SK-N-SH (cell line): ENCODE measurements at places on chromosomes 4 and X. TPM values are rescaled to one million over a fixed set of nuclear protein-coding genes. Genes with fewer than 3 reads are reported as not detected.

Gene GLRB
- 7.6 and 11.5 TPM in 2 replicates for polyA plus RNA-seq

Gene ASMT
- 0.26 TPM in 1 of 2 replicates, not detected in the other for polyA plus RNA-seq

Gene TMEM184C
- 17.5 and 22.8 TPM in 2 replicates for polyA plus RNA-seq

Gene MAGEB10
- not detected in 2 replicates for polyA plus RNA-seq

Gene SSX4B
- polyA plus RNA-seq = not detected in 2 replicates

Gene KCNE5
- 0.16 and 0.21 TPM in 2 replicates for polyA plus RNA-seq

Gene ARSD
- polyA plus RNA-seq = 19.8 and 20.0 TPM in 2 replicates

Gene TMEM150C
- polyA plus RNA-seq = 1.0 and 1.3 TPM in 2 replicates

DNA sequence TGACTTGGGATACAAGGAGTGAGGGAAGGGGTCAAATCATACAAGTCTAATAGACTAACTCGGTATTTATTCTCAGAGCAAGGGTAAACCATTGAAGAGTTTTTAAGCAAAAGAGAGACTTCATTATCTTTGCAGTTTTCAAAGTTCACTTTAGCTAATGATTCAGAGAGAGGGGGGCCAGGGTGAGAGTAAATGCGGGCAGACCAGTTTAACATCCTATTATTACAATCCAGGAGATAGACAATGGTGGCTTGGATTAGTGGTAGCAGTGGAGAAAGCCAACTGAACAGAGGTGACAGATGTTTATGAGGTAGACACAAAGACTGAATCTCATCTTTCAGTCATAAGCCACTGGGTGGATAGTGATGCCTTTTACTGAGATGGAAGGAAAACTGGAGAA lies 57.9 kb downstream of the CPEB2 start:
- no peak for DNase-seq

- DNase-seq = no peak
Observed at GRCh38 chr4:83489711-83490326, 4.9 kb upstream of the ABRAXAS1 start.

GRCh38 chrX:147376601-147377422 lies 534.9 kb upstream of the FMR1 start:
- no peak for DNase-seq

GRCh38 chr4:166279261-166279660 lies 406.2 kb downstream of the TLL1 start:
- DNase-seq = no peak

DNA sequence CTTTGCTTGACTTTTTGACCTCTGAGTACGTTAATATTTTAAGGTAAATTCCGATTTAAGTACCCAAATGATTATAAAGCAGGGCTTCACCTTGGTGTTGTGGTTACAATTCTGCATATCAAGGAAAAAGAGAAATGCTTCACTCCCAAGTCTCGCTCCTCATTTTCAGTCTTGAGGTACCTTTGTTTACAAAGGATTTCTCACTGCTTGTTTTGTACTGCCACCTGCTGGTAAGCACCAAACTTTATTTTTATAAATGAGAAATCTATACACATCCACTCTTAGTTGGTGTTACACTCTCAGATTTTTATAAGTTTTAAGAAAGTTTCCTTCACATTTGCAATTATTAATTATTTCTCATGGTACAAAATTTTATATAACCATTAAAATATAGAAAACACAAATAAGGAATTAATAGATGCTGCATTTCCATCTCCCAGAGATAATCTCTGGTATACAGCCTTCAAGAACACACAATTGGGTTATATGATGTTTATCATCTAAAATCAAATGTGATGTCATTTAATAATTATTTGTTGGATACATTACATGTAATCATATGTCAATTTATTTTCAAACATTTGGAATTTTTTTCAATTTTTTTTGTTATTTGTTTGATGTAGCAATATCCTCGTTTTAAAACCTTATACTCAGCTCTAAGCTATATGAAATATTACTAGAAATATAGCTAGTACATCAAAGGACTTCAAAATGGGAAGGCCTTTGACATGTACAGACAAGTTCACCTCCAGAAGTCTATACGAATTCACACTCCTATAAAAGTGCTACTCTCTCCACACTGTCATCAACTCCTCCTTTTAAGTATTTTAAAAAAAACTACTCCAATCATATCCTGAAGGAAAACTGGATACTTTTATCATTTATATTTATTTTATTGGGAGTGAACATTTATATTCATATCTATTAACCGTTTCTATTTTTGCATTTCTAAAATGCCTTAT lies 179.9 kb downstream of the KCNIP4 start:
- peak; percentile 18 for DNase-seq

DNA sequence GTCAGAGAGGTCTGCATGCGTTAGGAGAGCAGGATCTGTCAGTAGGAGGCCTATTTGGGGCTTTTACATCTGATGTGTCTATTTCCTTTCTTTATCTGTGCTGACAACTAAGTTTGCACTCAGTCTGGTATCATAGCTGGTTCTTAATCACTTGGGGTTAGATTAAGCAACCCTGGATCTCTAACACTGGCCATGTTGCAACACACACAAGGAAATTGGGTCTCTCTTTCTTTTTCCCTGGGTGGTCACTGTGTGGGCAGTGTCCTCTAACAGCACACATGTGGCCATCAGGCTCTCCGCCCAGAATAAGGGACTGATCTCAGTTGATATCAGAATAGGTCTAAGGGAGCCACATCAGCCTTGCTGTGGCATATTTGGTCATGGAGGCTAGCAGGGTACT lies 38.9 kb downstream of the IGFBP7 start:
- no peak for DNase-seq

DNA sequence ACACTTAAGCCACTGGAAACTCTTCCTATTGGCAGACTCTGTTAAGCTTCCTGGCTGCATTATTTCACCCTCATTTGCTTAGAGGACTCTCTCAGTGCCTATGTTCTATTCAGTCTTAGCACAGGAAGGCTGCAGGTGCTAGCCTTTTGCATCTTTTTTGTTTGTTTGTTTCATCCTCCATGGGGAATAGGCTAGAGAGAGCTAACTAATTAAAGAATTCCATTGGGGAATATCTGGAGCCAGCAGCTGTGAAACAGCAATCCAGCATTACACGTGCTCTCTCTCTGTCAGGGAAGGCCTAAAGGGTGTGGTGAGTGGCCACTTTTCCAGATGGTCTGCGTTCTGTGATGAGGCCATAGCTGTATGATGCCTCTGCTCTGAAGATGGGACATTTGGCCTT lies 633.6 kb downstream of the SPRY1 start:
- DNase-seq = no peak

DNA sequence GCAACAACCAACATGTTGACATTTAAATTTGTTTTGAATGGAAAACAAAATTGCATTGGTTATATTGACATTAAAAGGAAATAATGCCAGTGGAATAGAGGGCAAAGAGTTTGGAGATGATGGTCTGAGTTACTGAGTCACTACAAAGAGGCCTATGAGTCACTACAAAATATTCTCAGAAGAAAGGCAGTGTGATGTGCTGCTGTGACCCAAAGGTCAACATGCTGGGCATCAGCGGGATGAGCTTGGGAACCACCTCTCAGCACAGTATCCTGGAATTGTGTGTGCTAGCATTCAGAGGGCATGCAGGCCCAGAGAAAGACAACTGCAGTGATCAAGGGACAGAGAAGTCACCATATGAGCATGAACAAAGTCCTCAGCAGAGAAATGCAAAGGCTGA lies 2.8 kb downstream of the CMC4 start:
- no peak for DNase-seq

GRCh38 chr4:55820279-55820678 lies 689 bp downstream of the EXOC1L start:
- no peak for DNase-seq

- no peak for DNase-seq
Observed at GRCh38 chr4:24751926-24752539, 43.3 kb upstream of the SOD3 start.

GRCh38 chr4:22072726-22073125 lies 124.2 kb upstream of the KCNIP4 start:
- no peak for DNase-seq

- DNase-seq = no peak
Observed at GRCh38 chrX:54492340-54492739, 3.7 kb downstream of the FGD1 start.

DNA sequence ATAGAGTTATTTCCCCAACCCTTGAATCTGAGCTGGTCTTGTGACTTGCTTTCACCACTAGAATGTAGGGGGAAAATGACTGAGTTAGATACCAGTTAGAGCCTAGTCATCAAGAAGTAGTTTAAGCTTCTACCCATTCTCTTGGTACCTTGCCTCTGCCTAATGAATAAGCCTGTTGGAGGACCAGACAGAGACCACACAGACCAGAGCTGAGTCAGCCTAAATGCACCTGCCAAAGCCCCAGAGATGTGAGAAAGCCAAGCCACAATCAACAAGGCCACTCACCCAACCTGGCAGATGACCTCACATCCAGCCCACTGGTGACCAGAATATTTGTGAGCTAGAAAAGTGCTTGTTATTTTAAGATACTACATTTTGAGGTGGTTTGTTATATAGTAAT lies 85.2 kb upstream of the DCLK2 start:
- no peak for DNase-seq

GRCh38 chrX:69987691-69988090 lies 62.0 kb downstream of the AWAT2 start:
- no peak for DNase-seq

GRCh38 chr4:10253765-10254164 lies 137.2 kb upstream of the WDR1 start:
- no peak for DNase-seq

DNA sequence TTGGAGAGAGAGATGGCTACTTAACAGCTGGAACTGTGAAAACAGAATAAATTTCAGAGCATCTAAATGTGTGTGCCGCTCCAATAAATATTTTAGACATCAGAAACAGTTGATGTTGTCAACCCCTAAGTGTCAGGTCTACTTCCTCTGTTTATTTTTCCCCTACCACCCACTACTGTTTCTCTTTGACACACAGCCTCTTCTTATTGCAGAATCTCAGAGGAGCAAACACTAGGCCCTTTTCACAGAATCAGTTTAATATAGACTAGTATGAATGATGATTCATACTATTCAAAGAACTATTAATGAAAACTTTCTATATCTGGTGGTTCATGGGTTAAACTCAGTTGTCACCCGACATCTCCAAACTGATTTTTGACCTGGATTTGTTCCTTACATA lies 33.9 kb downstream of the NAA11 start:
- no peak for DNase-seq

- DNase-seq = no peak
Observed at GRCh38 chrX:48540480-48540879, 966 bp downstream of the TBC1D25 start.

GRCh38 chrX:122187069-122187713 lies 996.9 kb upstream of the GRIA3 start:
- no peak for DNase-seq

GRCh38 chr4:114688059-114688458 lies 89.5 kb downstream of the UGT8 start:
- no peak for DNase-seq

DNA sequence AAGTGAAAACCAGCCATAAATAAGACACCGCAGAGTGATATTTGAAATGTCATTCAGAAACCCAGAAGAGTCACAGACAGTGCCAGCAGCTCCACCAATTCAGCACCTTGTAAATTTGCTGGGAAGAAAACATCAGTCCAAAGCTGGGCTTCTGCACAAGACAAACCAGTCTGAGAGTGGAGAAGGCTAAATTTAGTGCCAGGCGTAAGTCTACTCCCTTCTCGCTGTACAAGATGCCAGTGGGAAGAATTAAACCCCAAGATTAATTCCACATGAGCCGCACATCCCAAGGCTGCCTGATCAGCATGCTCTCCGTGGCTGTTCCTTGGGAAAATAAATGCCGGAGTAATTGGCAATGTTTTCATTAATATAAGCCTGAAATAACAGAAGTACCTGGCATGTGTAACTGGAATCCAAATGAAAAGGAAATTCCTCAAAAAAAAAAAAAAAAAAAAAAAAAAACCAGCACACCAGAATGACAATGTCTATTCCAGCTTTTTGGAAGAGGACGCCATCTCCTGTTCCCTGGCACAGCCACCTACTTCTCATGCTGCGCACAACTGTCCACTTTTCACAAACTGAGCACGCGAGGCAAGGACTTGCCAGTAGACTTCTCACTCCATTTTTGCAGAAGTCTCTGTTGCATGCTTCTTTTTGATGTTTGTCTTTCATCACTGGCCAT lies 95.5 kb downstream of the NSUN7 start:
- no peak for DNase-seq

DNA sequence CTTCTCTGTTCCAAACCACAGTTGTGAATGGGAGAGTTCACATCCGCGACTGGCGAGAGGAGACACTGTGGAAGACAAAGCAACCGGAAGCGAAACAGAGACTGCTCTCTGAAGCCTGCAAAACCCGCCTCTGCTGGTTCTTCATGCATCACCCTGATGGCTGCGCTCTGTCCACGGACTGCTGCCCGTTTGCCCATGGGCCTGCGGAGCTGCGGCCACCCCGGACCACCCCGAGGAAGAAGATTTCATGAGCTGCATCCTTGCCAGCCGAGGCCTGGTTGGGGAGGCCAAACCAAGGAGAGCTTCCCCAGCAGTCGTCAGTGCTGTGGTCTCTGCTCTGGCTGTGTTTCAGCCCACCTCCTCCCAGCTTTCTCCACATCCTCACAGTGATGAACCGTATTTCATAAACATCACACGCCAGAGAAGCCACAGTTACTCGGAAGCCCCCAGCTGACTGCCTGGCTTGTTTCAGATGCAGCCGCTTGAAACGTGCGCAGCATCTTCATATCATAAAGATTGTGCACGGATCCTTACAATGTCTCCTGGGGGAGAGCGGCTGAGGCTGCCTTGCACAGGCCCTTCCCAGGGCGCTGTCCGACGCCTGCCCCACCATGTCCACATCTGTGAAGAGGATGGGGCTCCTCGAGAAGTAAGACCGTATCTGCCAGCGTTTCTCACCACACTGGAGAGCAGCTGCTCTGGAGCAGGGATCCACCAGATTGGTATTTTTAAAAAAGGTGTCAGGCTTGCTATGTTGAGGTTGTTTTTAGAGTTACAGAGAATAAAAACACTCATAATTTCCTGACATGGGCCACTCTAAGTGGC lies 35.4 kb downstream of the TRMT44 start:
- no peak for DNase-seq

DNA sequence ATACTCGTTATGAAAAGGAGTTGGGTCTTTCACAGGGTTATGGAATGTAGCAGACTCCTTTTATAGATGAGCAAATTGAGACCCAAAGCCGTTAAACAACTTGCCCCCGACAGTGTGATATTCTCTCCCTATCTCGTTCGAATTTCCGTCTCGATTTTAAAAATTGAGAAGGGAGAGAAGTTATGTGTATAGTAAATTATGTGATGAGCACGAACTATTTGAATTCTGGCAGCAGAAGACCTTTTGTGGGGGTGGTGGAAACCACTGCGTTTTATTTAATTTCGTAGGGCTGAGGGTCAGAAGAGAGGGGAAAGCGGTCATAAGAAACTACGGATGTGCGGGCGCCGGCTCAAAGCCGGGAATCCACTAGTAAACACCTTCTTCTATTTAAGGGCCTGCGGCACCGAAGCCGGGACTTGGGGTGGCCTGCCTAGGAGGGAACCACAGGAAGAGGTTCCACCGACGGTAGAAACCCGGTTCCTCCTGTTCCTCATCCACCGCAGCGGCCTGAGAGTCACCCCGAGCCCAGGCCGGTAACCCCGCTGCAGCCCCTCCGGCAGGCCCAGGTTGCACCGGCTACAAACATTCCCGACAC lies 1.5 kb upstream of the DDX3X start:
- no peak for DNase-seq
